ENCODE measurements at places on chromosomes 16 and 17.

GRCh38 chr16:3070608-3071111 is 5.2 kb downstream of the IL32 start:
- DNase-seq, result no peak

DNA sequence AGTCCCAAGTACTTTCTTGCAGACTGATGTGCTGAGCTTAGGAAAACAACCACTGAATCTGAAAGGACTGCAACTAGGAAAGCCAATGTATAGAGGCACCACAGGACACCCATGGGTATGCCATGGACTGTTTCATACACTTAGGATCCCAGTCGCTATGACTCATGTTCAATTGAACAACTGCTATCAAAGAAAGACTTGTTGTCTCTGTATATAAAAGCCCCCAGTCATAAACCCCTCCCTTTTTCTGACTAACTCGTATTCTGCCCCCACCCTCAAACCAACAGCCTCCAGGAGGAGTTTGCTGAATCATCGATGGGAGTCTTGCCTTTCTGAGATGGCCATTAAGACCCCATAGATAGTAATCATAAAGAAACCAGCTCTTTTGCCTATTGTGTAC is 205.4 kb downstream of the ANKFN1 start:
- DNase-seq, result no peak

DNA sequence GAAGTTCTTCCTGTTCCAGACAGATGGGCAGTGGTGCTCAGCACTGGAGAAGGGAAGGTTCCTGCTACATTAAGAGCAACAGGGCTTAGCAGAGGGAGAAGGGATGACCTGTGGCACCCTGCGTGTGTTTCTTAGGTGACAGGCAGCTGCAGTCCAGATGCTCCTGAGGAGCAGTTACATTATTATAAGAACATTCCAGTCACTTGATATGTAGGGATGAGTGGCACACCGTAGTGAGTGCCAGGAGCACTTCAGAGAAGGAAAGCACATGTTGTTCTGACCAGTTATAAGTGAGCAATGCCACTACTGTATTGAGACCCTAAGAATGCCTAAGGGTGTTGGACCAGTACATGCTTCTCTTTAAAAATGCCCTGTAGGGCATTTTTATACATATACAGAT is 39.9 kb upstream of the MRC2 start:
- no peak for DNase-seq

DNA sequence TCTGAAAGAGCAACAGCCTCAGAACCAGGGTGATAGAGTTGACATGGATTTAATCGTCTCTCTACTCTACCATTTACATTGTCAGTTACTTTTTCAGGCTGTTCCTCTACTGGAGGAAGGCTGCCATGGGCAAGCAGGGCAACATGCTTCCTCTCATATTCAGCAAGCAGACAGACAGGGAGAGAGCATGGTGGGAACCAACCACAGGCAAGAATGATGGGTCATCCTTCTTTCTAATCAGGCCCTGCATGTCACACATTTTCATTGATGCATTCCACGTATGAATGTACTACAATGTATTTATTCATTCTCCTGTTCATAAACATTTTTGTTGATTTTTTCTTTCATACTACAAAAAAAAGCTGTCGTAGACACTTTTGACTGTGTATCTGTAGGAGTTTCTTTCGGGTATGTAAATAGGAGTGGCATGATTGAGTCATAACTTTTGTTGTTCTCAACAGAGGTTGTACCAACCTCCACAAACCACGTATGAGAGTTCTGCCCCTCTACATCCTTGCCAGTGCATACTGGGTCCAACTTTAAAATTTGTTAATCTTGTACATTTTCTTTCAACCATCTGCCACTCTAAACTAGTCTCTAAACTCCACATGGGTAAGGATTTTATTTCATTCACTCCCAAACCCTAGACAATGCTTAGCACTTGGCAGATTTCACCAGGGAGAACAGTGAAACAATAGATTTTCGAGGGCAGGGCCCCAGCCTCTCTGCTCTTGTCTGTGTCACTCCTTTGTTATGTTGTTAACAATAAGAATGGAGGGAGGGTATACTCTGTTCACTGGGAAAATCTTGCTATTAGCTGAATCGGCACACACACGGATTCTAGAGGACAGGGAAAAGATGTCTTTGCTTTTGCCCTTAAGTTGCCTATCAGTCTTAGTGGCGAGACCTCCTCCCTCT is 58.7 kb downstream of the CMC2 start:
- DNase-seq, result no peak

DNA sequence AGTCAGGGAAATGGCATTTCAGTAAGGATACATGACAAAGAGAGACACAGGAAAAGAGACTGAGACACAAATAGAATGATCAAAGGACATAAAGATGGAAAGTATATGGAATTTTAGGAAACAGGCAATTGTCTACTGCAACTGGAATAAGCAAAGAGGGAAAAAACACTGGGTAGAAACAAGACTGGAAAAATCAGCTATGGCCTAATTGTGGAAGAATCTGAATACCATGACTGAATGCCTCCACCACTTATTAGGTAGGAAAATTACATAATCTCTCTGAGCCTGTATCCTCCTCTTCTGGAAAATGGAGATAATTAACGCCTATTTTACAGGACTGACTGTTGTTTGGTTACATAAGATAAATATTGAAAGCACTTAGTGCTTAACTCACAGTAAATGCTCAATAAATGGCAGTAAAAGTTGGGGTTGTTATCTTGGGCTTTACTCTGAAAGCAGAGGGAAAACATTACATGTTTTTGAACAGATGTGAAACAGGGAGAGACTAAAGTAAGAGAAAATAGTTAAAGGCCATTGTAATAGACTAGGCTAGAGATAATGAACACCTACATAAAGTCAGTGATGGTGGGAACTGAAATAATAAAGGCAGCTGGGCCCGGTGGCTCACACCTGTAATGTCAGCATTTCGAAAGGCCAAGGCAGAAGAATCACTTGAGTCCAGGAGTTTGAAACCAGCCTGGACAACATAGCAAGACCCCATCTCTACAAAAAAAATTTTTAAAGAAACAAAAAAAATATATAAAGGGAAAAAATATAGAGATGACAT is 63.5 kb upstream of the C17orf78 start:
- no peak for DNase-seq

Measured in activated CD4-positive, alpha-beta T cell treated with anti-CD3 and anti-CD28 coated beads for 4 hours (primary cell).